ENCODE measurements at places on chromosomes 1 and 21.

- no peak for DNase-seq
These were observed 44.2 kb downstream of the CYYR1 start for GRCh38 chr21:26528882-26529281.

GRCh38 chr21:38842079-38842478 lies 36.4 kb downstream of the ETS2 start:
- DNase-seq = no peak

GRCh38 chr1:217010253-217010652 lies 287.0 kb upstream of the ESRRG start:
- DNase-seq = no peak

GRCh38 chr1:12359359-12360133 lies 129.7 kb downstream of the VPS13D start:
- no peak for DNase-seq

- DNase-seq = no peak
These were observed 4.5 kb upstream of the INKA2 start for GRCh38 chr1:111743679-111744101.

DNA sequence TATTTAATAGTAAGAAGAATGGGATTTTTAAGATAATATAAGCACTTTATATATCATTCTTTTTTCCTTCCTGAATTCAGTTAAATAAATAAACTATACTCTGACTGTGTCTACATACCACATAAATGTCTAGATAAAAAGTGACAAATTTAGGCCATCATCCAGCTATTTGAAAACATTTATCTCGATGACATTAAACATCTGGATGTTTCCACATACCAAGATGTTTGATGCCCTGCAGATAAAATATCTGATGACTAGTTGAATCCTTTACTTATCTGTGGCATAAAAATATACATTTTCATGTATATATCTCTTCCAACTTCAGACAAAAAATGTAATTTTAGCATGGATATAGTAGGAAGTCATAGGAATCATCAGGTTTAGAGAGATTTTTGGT lies 348.3 kb downstream of the DPYD start:
- no peak for DNase-seq

DNA sequence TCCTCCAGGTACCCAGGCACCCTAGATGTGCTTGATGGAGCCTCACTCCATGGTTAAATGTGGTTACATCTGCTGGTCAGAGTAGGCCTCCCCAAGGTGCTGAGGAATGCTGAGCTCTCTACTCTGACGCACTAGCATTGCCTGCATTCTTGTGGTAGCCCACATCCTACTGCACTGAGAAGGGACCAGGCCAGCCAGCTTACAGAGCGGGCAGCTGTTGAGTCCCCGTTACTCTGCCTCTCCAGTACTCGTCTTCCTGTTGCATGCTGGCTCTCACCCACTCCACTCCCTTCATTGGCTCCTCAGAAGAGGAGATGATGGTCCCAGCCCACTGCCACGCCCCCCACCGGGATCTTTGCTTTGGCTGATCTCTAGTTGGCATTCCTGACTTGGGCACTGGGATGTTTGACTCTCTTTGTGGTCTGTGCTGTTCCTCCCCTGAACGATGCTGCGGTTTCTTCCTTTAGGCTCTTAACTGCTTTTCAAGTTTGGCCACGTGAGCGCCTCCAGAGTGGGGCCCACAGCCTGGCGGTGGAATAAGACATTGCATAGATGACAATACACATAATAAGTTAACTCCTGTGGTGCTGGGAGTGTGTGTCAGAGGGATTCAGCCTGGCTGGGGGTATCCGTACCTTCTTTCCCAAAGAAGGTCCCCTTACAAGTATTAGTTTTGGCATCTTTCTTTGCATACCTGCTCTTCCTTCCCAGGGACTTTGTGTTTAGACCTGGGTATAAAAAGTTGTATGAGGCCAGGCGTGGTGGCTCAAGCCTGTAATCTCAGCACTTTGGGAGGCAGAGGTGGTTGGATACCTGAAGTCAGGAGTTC lies 18.6 kb downstream of the AZIN2 start:
- DNase-seq = peak; percentile 100

DNA sequence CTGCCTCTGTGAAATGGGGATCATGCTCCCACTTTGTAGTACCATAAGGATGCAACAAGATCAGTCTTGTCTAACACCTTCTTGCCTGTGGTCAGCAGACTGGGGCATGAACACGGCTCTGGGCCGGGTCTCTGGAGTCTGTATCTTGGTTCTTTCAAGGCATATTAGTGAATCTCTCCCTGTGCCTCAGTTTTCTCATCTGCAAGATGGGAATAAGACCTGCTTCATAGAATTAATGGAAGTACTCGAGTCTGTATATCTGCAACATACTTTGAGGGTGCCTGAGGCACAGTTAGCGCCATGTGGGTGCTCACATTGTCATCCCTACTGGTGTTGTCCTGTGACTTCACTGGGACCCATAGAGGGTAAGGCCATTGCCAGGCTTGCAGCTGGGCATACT lies 84.6 kb downstream of the IGSF21 start:
- no peak for DNase-seq

DNA sequence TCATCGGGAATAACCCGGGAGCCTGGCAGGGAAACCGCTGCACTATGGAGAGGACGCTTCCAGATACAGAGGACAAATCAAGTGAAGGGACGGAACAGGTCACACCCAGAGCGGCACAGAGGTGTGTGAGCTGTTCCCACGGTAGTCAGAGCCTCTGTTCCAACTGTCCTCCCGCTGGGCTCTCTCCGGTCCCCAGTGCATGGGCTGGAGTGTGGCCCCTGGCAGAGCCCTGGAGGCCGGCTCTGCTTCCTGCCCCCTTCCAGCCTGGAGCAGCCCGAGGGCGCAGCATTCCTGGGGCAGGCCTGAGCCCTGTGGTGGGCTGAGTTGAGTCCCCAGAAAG lies 11.9 kb upstream of the ZBTB21 start:
- DNase-seq = no peak

- no peak for DNase-seq
These were observed 24.7 kb downstream of the STX6 start for GRCh38 chr1:180997843-180998504.

DNA sequence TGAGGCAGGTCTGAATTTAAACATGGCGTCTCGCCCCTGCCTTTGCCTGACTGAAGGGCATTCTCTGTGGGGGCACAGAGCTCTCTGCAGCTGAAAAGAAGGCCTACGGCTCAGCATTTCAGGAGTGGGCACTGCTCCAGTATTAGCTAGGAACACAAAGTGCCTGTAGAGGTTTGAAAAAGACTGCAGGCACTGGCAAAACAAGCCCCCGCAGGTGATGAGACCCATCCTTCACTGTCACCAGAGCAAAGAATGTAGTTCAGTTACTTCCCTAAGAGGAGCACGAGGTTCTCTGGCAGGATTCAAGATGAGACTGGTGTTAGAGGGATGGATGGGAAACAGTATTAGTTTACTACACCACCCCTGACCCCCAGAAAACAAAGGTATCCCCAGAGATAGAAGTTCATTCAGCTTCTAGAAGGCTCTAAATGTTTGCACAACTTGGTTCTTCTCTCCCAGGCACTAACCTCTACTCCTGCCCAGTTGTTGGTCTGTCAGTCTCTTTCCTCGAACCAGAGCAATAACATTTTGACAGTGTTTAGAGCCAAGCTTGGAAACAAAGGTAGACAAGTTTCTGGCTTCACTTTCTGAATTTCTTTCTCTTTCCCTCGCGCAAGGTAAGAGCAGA lies 101.9 kb upstream of the KCNE2 start:
- DNase-seq = no peak

- no peak for DNase-seq
These were observed 2.0 kb downstream of the CAMK2N1 start for GRCh38 chr1:20483833-20484518.

DNA sequence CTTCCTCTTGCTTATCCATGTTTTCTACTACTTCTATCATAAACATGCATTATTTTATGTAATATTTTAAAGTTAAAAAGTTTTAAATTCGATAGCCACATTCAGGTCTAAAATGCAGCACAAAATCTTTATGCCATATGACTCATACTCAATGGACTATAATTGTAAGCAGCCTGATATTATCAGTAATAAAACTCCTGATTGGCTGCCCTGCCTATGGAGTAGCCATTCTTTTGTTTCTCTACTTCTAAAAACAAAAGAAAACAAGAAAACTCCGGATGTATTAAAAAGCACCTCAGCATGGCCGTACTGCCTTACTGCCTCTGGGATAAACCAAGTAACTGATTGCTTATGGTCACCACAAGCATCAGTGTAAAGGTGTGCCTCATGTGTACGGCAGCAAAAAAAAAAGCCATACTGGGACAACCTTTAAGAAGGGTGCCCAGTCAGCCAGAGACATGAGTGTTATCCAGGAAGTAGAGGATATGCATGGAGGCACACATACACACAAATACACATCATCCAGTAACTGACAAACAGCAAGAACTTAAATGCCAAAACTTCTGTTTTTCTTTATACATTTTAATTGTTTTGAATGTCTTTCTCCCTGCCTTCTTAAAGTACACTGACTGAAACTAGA lies 9.2 kb downstream of the SLC35D1 start:
- no peak for DNase-seq

- no peak for DNase-seq
These were observed 152.0 kb upstream of the HMCN1 start for GRCh38 chr1:185581961-185582725.

- DNase-seq = no peak
These were observed 29.6 kb downstream of the NHLH2 start for GRCh38 chr1:115811140-115811828.

DNA sequence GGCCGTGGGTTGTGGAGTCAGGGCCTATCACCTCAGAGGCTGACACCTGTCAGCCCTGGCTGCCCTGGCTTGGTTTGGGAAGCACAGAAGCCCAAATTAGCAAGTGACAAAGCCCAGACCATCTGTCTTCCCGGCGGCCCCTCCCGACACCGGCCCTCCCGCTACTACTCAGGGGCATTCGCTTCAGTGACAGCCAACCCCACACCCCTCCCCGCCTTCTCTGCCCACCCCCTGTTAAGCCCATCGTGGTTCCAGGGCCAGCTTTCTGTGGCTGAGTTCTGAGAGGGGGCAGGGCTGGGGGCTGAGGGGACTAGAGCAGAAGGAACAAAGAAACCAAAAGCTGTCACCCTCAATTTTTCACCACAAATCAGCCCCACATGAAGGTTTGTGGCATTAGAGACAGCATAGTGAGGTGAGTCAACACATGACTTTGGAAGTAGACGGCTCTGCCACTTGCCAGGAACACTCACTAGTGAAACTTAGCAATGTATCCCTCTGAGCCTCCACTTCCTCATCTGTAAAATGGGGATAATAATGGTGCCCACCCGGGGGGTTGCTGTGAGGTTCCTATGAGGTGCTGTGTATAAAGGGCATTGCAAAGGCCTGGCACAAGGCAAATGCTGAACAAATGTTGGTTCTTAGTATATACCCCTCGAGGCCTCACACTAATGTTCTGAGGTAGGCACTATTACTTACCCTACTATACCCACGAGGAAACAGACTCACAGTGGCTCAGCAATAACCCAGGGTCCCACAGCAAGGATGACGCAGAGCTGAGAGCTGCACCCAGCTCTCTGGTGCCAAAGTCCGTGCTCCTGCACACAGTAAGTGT lies 5.2 kb upstream of the TNNI1 start:
- no peak for DNase-seq

DNA sequence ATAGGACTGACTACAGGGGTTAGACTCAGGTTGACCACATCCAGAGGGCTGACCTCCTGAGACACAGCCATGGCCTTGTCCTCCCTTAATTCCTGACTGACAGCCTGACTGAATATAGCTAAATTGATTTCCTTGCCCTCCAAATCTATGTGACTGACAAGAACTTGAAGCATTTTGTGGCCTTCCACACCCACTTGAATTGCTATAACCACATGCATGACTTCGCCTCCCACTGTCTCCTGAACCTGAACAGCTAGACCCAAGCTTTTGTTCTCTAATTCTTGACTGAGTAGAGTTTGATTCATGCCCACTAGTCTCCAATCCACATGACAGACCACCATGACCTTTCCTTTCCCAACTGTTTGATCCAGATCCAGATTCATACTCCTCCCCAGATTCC lies 3.1 kb downstream of the FLG2 start:
- no peak for DNase-seq

GRCh38 chr1:103106426-103107341 lies 1.6 kb downstream of the COL11A1 start:
- peak; percentile 49 for DNase-seq

- no peak for DNase-seq
These were observed 188.2 kb upstream of the LYPLAL1 start for GRCh38 chr1:218985424-218985984.
